ENCODE measurements at places on chromosomes 12 and 14.

- DNase-seq, result no peak
Measured at GRCh38 chr12:113226696-113227568, 5.7 kb downstream of the TPCN1 start.

DNA sequence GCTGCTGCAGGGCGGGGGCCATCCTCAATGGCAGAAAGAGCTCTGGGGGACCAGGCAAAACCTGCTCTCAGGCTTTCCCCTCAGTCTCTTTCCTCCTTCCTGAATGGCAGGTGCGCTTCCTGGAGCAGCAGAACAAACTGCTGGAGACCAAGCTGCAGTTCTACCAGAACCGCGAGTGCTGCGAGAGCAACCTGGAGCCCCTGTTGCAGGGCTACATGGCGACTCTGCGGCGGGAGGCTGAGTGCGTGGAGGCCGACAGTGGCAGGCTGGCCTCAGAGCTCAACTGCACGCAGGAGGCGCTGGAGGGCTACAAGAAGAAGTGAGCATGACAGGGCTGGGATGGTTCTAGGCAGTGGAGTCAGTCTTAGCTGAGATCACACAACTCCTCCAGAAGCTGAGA is 22.9 kb upstream of the KRT83 start:
- no peak for DNase-seq

GRCh38 chr12:98916106-98916505 is 271.0 kb downstream of the APAF1 start:
- DNase-seq, result no peak

- DNase-seq, result no peak
Measured at GRCh38 chr14:95242870-95243269, 76.8 kb downstream of the CLMN start.

DNA sequence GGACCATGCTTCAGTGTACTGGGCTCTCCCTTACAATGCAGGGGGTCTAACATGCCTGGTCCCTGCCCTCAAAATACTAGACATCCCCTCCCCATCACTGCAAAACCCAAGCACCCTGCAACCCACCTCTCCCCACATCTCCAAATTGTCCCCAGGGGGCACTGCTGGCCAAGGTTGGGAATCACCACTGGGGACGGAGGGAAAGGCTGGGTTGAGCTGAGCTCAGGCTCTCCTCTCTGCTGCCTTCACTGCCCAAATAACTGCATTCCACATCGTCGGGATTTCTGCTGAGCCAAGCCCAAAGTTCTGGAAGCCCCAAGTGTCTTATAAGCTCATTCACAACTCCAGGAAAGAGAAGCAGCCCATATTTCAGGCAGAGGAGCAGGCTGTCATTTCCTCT is 69.6 kb downstream of the NT5DC3 start:
- DNase-seq, result no peak

DNA sequence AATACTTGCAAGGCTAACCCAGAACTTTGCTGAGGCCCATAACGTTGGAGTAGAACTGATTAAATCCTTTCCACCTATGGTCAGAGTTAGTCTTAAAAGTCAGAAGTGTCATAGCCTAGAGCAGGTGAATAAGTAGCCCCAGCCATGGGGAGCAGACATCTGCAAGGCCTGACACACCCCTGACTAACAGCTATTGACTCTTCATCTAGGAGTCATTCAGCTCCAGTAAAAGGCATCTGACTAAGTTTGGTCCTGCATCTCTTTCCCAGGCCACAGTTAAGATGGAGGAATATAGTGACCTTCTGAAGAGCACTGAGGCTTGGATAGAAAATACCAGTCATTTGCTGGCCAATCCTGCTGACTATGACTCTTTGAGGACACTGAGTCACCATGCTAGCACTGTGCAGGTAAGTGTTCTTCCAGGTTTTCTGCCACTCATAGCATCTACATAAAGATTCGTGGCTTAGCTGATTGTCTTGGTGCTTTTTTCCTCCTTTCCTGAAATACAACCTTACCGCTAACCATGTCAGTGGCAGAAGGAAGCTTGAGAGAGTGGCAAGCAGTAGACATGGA is 212.9 kb downstream of the ESR2 start:
- DNase-seq, result no peak

GRCh38 chr14:98598576-98598975 is 673.4 kb downstream of the BCL11B start:
- DNase-seq, result no peak

DNA sequence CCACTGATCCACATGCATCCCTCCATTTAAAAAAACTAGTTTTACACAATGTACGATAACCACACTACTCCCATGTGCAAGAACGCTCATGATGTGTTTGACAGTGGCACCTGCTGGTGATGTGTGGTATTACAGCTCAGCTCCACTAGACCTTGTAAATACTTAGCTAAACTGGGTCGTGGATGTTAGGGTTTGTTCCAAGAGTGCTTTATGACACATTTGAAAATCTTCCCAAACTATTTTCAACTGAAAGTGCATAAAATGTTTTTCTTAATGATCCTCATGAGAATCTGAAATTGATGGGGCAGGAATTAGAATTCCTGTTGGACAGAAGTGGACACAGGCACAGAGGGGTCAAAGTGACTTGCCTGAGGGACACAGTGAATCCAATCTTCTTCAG is 99.2 kb downstream of the SCARB1 start:
- DNase-seq, result no peak

DNA sequence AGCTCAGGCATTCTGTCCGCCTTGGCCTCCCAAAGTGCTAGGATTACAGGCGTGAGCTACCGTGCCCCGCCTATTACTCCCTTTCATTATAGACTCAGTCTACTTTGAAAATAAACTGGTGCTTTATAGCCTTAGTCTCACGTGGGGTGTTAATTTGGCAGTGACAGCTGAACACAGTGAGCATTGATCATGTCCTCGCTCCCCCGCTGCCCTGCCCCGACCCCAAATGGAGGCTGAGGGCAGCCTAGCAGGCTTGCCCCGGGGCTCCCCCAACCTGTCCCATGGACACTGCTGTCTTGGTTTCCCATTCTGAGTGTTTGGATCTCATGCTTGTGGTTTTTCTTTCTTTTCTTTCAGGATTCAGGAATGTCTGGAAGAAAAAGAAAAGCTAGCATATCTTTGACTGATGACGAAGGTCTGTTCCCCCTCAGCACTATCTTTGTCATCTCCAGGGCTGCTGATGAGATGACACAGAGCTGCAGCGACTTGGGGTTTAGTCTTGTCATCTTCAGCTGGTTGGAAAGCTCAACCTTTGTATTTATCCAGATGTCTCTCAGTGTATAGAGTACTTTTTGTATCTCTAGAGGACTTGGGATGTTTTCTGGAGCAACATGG is 42.2 kb downstream of the EP400 start:
- DNase-seq, result no peak

GRCh38 chr12:50398931-50399330 is 1.8 kb upstream of the LARP4 start:
- no peak for DNase-seq

- DNase-seq, result no peak
Measured at GRCh38 chr12:67667276-67668073, 18.9 kb downstream of the DYRK2 start.

GRCh38 chr12:69886109-69886508 is 61.1 kb downstream of the MYRFL start:
- DNase-seq, result no peak

DNA sequence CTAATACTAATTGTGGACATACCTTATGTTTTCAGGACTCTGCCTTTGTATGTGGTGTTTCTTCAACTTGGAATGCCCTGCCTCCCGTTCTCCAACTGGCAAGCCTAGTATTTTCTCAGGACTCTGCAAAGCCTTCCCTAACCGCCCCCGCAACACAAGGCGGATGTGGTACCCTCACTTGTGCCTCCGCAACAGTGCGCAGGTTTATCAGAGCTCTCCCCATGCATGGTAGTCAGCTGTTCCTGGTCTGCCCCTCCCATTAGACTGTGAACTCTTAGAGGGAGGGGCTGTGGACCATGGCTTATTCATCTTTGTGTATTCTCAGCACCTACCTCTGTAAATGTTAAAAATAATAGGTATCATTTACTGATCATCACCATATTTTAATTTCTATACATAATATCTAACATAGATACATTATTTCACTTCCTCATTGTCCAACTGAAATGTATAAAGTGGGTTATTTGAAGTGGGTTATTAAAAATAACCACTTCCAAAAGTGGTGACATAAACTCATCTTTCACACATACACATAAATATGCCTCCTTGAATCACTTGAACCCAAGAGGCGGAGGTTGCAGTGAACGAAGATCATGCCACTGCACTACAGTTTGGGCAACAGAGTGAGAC is 9.0 kb downstream of the LPAR5 start:
- DNase-seq, result no peak

- no peak for DNase-seq
Measured at GRCh38 chr12:121930862-121931261, 12.5 kb downstream of the CFAP251 start.

DNA sequence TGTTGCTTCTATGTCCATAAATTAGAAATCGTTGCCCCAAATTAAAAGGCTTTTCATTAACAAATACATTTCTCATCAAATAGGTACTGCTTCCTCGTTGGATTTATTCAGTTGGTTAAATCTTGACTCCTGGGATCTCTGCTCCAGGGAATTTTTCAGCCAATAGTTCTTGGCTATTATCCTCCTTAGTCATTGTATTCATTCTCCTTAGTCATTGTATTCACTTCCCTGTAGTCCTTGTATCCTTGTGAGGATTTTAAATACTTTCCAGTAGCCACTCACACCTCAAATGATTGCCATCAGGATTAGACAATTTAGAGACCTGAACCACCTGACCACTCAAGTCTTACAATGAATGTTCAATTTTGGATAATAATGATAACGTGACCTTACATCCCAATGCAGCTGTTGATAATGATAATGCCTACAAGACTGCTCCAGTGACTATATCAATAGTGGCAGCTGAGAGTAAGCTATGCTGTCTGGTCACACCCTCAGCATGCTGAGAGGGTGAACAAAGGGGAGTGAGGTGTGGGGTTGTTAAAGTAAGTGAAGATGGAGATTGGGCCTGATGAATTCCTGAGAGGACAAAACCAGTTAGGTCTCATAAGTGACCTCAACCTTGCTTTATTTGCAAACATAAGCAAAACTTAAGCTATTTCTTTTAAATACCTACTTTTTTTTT is 193.7 kb upstream of the RTL1 start:
- no peak for DNase-seq

DNA sequence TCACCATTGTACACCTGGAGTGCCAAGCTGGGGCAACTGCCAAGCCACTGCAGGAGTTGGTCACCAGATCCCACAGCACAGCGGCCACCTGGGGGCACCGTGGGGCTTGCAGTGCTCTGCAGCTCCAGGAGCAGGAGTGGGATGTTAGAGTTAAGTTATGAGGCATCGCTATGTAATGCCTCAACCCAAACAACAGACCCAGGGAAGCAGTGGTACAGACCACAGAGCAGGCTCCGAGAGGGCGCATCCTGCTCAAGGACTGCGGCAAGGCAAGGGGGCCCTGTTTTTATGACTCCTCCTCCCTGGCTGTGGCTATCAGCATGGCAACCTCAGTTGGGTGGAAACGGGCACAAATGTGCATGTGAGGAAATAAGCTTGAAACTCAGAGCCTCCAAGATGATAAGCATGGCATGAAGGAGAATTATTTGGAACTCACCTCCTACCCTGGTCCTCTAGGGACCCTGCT is 63.1 kb downstream of the ARL6IP4 start:
- DNase-seq, result peak; percentile 74

GRCh38 chr14:38405851-38406635 is 150.2 kb upstream of the CLEC14A start:
- no peak for DNase-seq

- DNase-seq, result no peak
Measured at GRCh38 chr12:76197283-76197682, 112.8 kb upstream of the NAP1L1 start.

GRCh38 chr14:85233756-85234155 is 296.2 kb upstream of the FLRT2 start:
- DNase-seq, result no peak

GRCh38 chr14:37027188-37027824 is 145.1 kb downstream of the SLC25A21 start:
- DNase-seq, result no peak

DNA sequence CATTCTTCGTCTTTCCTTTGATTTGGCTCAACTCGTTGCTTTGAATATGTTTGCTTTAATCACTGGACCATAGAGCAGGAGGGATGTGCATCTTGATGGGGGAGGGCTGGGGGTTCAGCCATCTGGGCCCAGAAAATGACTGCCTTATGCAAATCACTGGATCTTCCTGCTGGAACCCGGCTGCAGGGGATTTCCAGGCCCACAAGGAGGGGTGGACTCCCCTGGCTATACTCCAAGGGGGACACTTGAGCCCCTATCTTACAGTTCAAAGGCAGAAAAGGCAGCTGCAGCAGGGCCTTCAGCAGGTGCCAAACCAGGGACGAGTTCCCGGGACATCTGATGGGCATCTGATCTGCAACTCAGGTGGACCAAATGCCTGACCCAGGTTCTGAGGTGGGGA is 122.5 kb downstream of the DICER1 start:
- DNase-seq, result no peak

- no peak for DNase-seq
Measured at GRCh38 chr12:109581334-109581691, 7.7 kb downstream of the MVK start.

- DNase-seq, result no peak
Measured at GRCh38 chr12:26683443-26683842, 149.6 kb downstream of the ITPR2 start.

GRCh38 chr12:114694436-114695304 is 10.7 kb upstream of the TBX3 start:
- DNase-seq, result no peak

GRCh38 chr12:6201213-6201608 is 1.0 kb downstream of the CD9 start:
- no peak for DNase-seq

- no peak for DNase-seq
Measured at GRCh38 chr12:25364529-25365339, 114.0 kb upstream of the KRAS start.

- no peak for DNase-seq
Measured at GRCh38 chr12:95205685-95206084, 11.6 kb downstream of the FGD6 start.

GRCh38 chr12:122544537-122544936 is 17.5 kb downstream of the KNTC1 start:
- no peak for DNase-seq

GRCh38 chr14:91300283-91300895 is 55.9 kb upstream of the GPR68 start:
- DNase-seq, result no peak

GRCh38 chr12:47356129-47356700 is 276.5 kb upstream of the AMIGO2 start:
- DNase-seq, result no peak

Data from CD4-positive, alpha-beta T cell (primary cell).